Inflammatory macrophage treated with lipopolysaccharide for 4 hours (primary cell): ENCODE measurements at places on chromosomes 7 and 10.

DNA sequence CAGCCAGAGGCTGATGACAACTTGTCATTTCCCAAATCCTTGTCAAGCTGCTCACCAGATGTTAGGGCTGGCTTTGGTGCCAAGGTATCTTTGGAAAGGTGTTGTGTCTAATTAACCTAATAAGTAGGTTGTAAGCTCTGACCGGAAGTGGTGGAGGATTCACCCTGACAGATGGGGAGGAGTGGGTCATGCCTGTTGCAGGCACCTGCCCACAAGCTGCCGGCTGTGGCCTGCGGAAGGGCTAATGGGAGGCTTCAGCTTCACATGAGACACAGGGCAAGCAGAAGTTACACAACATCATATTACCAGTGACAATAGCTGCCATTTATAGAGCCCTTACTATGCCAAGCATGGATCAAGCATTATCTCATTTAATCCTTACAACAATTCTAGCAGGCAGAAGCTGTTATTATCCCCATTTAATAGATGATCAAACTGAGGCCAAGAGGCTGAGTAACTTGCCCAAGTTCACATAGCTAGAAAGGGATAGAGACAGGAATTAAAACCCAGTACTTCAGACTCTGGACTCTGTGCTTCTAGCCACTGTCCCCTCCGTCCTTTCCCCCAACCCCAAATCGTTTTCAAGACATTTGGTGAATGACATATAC lies 63.1 kb upstream of the DUSP5 start:
- peak; percentile 65 for DNase-seq

DNA sequence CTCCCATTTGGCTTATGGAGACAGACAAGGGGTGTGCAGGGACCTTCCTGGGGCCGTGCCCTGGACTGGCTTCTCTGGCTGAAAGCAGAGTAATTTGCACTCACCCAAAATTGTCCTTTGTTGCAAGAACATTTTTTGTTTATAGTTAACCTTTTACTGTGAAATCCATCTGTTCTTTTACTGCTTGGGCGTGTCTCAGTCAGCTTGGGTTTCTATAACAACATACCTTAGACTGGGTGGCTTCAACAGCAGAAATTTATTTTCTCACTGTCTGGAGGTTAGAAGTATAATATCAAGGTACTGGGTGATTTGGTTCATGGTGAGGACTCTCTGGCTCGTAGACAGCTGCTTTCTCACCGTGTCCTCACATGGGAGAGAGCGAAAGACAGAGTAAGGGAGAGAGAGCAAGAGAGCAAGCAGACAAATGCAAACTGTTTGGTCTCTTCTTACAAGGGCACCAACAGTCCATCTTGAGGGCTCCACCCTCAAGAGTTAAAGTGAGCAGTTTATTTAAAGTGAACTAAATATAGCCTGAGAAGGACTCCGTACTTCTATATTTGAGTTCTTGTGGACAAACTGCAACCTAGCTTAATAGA lies 131.0 kb upstream of the NPY start:
- no peak for DNase-seq

GRCh38 chr10:29877793-29878491 lies 181.4 kb downstream of the JCAD start:
- no peak for DNase-seq

GRCh38 chr7:150860978-150861295 lies 8.6 kb downstream of the AOC1 start:
- no peak for DNase-seq

DNA sequence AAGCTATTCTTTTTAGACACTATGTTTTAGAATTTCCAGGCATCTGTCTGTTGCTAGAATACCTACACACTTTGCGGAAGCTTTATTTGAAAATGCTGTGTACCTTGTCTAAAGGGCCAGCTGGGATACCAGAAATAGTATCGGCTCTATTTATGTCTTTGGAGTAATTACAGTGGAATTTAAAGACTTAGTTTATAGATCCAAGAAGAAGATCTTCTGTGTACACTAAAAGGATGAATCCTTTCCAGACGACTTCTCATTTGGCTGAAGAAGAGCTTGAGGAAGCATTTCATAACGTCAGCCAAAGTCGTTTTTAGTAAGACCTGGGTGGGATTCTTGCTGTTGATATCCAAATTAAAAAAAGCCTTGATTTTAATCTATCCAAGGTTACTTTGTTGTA lies 365.9 kb downstream of the INHBA start:
- DNase-seq: no peak

DNA sequence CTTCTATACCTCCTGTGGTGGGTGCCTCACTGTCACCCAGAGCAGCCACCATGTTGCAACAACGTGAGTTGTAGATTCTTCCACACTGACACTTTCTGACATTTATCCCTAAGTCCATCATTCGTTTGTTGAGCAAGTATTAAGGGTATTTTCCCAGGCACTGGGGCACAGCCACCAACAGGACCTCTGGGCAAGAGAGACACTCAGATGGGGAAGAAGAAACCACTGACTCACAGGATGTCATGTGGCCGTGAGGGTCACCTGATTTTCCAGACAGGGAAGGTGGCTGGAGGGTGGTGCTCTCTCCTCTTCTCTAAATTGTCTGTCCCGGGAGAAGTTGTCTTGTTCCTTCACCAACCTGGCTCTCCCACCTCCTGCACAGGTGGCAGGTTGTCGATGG lies 51.7 kb upstream of the PPIF start:
- peak; percentile 97 for DNase-seq

DNA sequence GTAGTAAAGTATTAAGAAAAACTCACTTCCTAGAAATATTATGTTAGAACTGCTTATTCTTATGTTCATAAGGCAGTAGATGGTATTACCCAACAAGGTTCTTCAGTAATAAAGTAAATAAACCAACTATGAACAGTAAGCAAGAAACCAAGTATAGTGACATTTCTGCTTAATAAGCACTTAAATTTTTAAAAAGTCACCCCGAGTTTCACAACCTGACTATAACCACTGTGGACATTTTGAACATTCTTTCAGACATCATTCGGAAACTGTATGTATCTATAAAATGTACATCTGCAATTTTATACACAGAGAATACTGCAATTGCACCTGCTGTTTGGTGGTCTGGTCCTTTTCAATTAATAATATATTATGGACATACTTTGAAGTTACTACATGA lies 1073.6 kb downstream of the XPNPEP1 start:
- no peak for DNase-seq

GRCh38 chr7:137032436-137032835 lies 164.0 kb downstream of the CHRM2 start:
- DNase-seq: no peak
